ENCODE measurements at places on chromosomes 2 and 18.

DNA sequence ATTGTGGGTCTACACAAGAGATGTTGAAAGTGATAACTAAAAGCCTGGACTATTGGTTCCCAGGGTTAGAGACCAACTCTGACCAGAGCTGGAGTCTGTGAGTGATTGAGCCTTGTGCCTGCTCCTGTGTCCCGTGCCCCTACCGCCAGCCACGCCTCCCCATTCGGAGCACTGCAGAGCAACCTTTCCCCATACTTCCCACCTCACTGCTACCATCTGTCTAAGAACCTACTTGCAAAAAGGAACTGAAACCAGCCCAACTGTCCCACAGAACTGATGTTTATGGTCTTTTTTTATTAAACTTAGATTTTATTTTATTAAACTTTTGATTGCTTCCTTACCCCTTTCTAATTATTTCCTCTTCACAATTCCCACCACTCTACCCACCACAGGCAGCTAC, 300.3 kb upstream of the MGAT5 start:
- DNase-seq, result no peak

DNA sequence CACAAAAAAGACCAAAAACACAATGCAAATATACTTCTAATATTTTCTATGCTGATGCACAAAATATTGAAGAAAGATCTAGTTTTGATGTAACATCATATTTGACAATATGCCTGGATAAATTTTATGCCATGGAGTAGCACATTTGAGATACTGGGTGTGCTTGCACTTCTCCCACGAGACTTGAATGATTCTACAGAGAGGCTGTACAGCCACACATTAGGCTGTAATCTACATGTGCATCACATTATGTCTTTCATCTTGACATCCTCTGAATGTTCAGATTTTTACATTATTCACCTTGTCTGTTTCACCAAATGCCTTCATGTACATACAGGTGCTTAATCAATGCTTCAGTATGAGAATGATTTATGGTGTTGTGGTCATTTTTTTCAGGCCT, 756.4 kb upstream of the CDH7 start:
- no peak for DNase-seq

GRCh38 chr2:145007093-145007959, 487.4 kb upstream of the ZEB2 start:
- no peak for DNase-seq

GRCh38 chr18:24009651-24010333, 4.8 kb upstream of the TTC39C start:
- DNase-seq, result no peak

GRCh38 chr2:84442888-84443287, 16.2 kb downstream of the SUCLG1 start:
- DNase-seq, result no peak

GRCh38 chr2:130338793-130339345, 3.8 kb upstream of the IMP4 start:
- DNase-seq, result no peak

DNA sequence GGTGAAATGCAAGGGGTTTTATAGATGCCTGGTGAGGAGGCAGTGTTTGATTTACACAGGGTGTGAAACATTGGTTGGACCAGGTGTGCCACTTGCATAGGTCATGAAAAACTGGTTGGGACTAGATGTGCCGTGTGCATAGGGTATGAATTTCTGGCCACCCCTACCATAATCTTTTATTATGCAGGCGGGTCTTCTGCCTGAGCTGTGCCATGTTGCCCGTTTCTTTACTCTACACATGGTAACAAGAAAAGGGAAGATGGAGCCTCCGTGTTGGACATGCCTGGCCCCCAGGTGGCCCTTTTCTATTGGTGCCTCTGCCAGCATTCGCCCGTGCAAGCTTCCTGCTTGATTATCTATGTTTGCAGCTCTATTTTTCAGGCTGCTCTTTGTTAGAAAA, 805.4 kb downstream of the TRIB2 start:
- no peak for DNase-seq

- no peak for DNase-seq
These were observed 74.0 kb downstream of the ESCO1 start for GRCh38 chr18:21526463-21526862.

GRCh38 chr2:112869258-112869842, 32.8 kb upstream of the IL1B start:
- no peak for DNase-seq

GRCh38 chr2:217261452-217261851, 401.6 kb upstream of the TNP1 start:
- DNase-seq, result no peak

GRCh38 chr2:215027779-215028178, 110.6 kb downstream of the ABCA12 start:
- no peak for DNase-seq

- DNase-seq, result no peak
These were observed 273.1 kb upstream of the SLC14A2 start for GRCh38 chr18:45342166-45342565.

- no peak for DNase-seq
These were observed 66.7 kb downstream of the RTN4 start for GRCh38 chr2:54983345-54984220.

- no peak for DNase-seq
These were observed 71.4 kb upstream of the LYPD6B start for GRCh38 chr2:148967056-148967455.

- DNase-seq, result no peak
These were observed 42.4 kb downstream of the HK2 start for GRCh38 chr2:74876081-74876886.

DNA sequence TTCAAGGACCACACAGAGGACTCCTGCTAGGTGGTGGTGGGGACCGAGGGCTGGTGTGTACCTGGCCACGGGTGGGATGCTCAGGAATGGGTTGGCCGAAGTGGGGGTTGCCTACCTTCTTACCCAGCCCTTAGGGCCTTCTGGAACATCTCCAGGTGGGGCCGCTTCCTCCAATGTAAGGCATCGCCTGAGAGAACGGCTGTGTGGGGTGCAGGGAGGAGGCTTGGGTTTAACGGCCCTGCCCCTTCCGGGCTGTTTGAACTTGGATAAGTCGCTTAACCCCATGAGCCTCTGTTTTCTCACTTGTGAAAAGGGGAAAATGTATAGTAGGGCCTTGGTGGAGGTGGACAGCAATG, 35.0 kb downstream of the EMILIN2 start:
- DNase-seq, result no peak

- no peak for DNase-seq
These were observed 7.1 kb upstream of the AGFG1 start for GRCh38 chr2:227464851-227465250.

- DNase-seq, result no peak
These were observed 208.1 kb downstream of the NCKAP5 start for GRCh38 chr2:133360190-133360589.

DNA sequence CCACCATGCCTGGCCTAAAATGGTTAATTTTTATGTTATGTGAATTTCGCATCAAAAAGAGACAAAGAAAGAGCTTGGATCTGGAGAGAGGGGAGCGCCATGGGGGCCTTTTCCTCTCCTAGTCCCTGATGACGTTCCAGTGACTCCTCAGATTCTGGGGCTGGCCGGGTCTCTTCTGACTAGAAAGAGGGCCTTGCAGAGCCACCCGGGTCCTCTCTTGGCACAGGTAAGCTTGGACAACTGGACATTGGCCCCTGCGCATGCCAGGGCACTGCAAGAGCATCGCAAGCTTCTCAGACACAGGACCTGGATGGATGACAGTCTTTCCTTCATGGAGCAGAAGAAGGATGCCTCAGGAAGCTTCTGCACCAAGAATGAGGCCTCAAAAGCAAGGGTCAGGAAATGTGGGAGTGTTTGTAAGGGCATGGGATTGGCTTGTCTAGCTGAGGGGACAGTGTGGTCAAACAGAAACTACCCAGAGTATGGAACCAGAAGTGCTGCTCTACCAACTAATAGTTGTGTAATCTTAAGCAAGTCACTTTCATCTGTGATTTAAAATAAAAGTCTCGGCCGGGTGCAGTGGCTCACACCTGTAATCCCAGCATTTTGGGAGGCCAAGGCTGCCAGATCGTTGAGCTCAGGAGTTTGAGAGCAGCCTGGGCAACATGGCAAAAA, 35.2 kb downstream of the FOSL2 start:
- DNase-seq, result no peak

GRCh38 chr2:96099861-96100798, 16.2 kb downstream of the ADRA2B start:
- DNase-seq, result no peak
